OCI-LY7 (cell line): ENCODE measurements at places on chromosomes 1 and 21.
A peak's percentile ranks its signal among the peaks of the same experiment; 100 is the strongest.

GRCh38 chr1:30085811-30086770 is 637.3 kb downstream of the MATN1 start:
- peak; percentile 33 for DNase-seq

DNA sequence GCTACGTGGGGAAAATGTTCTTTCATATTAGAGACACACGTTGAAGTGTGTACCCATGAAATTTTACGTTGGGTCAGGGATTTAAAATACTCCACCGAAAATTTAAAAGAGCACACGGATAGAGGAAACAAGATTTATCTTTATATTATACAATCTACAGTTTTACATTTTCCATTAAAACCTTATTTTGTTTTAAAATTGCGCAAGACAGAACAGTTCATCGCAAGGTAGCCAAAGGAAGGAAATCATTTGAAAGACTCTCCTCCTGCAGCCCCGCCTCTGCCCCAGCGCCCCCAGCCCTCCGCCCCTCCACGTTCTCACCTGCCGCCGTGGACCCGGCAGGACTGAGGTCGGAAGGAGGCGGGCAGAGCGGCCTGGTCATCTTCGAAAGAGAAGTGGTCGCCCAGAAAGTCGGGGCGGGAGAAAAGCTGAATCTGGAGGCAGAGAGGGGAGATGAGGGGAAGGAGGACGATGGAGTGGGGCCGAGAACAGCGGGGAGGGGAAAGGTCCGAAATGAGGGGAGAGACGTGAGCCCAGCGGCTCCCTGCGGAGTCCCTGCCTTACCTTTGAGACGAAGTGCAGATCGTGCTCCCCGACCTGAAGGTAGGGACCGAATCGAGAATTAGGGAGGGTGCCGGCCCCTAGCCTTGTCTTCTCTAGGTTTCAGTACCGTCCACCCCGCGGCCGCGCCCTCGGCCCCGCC is 18.0 kb downstream of the CRYBG2 start:
- DNase-seq, result no peak

DNA sequence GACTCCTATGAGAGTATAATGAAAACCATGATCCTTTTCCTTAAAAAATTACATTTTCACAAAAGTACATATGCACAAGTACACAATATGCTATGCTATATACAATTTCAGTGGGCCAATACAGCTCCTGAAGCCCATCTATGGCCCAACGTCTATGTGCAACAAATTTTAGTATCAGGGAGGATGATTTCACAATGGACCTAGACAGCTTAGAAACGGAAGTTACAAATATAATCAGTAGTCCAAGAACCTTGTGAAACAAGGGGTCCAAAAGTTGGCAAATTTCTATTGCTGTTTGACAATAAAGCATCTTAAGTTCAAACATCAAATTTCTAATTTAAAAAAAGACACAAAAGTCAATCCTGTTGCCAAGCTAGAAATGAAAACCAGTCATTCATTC is 87.0 kb downstream of the DPYD start:
- DNase-seq, result no peak

GRCh38 chr1:97384294-97384968 is 536.4 kb downstream of the DPYD start:
- DNase-seq, result no peak
